ENCODE measurements at places on chromosomes 13 and 19.

GRCh38 chr13:42532561-42533335 lies 41.2 kb upstream of the TNFSF11 start:
- no peak for DNase-seq

DNA sequence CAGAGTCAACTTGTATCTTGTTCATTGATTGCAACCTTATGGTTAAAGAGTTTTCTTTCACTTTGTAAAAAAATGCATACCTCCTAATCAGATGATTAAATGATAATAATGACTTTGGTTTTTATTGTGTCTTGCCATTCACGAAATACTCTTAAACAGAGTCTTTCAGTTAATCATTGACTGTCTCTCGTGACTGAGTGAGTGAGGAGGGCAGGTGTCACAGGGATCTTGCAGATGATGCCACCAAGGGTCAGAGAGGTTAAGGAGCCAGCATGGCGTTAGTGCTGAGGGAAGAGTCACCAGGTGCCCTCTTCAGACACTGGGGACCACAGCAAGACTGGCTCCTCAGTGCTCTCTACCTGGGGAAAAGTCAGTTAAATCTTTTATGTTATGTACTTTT lies 8.0 kb downstream of the GPATCH1 start:
- DNase-seq = no peak

GRCh38 chr19:19151418-19151817 lies 13.1 kb upstream of the TMEM161A start:
- no peak for DNase-seq

GRCh38 chr13:93655154-93655553 lies 428.5 kb downstream of the GPC6 start:
- DNase-seq = no peak

DNA sequence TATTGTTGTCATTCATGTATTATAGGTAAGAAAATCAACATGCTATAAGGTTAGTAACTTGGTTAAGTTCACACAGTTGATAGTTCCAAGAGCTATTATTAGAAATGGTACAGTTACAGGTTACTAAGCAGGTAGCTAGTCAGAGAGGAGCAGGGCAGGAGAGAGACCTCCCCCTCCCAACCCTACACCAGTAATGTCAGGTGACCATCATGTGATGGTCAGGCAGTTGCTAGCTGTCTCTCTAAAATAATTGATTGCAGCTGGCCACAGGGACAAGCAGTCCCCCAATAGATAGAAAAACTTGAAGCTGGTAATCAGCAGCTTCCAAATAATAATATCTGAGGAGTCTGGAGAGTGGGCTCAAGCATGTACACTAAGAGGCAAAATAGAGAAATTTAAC lies 14.6 kb downstream of the SLITRK1 start:
- DNase-seq = no peak

GRCh38 chr13:78012046-78012445 lies 93.4 kb upstream of the EDNRB start:
- DNase-seq = no peak

All from stimulated activated CD4-positive, alpha-beta T cell treated with anti-CD3 and anti-CD28 coated beads, Interleukin-15, amount 100 ng/mL, for 48 hours (primary cell).